Central memory CD4-positive, alpha-beta T cell (primary cell): ENCODE measurements at places on chromosomes 16 and 17.

GRCh38 chr17:77755410-77755963 is 203.0 kb upstream of the TNRC6C start:
- DNase-seq = no peak

DNA sequence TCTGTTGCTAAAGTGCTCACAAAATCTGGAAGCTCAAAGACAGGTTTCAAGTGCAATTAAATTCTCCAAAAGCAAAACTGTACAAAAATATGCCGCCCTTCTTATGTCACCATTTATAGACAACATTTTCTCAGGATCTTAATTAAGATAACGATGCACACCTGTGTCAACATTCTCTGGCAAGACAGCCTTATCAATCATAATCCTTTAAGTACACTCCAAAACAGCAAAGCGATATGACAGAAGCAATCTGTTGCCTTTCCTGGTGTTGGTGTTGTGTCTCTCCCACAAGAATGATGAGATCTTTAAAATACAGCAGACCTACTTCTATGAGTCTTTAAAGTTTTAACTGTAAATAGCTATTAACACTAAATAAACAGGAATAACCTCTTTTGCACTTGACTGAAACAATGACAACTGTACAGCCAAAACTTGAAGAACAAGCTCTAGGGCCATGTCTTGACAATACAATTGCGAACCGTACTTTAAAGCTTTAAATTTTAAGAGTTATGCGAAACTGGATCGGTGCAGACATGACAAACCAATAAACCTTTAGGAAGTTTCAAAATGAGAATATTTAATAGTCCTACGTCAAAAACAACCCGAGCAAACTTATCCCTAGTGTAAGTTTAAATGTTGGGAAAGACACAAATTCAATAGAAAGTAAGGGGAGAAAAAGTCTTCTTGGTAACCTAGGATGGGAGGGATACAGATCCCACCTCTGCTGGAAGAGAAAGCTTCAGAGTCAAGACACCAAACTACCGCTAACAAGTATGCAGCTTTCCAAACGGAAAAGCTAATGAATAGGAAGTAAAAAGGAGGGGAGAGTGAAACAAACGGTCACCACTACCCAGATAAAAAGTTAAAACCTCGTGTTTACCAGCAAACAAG is 3.3 kb upstream of the IRX5 start:
- no peak for DNase-seq

DNA sequence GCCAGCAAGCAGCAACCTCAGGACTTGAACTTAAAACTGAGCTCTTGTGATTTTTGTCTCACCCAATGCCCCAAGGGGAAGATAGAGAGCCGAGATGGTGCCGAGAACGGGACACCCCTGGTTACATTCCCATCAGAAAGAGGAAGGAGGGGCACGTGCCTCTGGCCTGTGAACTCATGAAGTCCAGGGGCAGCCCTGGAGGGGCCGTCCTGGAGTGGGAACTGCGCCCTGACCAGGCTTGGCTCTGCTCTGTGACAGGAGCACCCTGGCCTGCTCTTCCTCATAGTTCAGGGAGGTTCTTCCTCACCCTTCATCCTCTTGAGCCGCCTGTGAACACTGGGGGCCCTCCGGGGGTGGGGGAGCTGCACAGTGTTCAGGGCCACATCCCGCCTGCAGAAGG is 130.3 kb upstream of the FOXF1 start:
- no peak for DNase-seq

- no peak for DNase-seq
Measured at GRCh38 chr16:71568551-71568950, 8.3 kb downstream of the TAT start.

GRCh38 chr16:82630219-82630618 is 3.5 kb downstream of the CDH13 start:
- DNase-seq = no peak

GRCh38 chr16:83973581-83974385 is 5.7 kb downstream of the NECAB2 start:
- no peak for DNase-seq

DNA sequence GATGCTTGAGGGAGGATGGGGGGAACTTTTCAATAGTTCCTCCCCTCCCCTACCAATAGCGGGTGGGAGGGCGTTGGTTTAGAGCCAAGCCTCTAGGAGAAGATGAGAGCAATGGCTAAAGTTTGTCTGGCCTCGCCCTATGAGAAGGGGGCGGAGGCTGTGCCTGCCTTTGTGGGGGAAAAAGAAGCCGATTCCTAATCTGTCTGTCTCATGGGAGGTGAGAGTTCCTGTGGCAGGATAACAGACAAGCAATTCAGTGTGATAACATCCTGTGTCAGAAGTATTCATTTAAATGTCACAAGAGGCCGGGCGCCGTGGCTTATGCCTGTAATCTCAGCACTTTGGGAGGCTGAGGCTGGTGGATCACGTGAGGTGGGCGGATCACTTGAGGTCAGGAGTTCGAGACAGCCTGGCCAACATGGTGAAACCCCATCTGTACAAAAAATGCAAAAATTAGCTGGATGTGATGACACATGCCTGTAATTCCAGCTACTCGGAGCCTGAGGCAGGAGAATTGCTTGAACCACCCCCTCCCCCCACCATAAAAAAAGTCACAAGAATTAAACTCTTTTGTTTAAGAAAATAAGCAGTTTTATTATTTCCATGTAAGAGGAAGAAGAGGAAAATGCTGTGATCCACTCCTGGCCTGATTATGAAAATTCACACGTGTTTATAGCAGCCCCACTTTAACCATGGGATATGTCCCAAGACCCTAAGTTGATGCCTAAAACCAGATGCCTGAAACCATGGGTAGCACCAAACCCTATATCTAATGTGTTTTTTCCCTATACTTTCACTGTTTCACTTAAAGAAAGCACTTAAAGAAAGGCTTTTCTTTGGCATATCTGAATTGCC is 1.7 kb downstream of the SLFN5 start:
- peak; percentile 86 for DNase-seq

DNA sequence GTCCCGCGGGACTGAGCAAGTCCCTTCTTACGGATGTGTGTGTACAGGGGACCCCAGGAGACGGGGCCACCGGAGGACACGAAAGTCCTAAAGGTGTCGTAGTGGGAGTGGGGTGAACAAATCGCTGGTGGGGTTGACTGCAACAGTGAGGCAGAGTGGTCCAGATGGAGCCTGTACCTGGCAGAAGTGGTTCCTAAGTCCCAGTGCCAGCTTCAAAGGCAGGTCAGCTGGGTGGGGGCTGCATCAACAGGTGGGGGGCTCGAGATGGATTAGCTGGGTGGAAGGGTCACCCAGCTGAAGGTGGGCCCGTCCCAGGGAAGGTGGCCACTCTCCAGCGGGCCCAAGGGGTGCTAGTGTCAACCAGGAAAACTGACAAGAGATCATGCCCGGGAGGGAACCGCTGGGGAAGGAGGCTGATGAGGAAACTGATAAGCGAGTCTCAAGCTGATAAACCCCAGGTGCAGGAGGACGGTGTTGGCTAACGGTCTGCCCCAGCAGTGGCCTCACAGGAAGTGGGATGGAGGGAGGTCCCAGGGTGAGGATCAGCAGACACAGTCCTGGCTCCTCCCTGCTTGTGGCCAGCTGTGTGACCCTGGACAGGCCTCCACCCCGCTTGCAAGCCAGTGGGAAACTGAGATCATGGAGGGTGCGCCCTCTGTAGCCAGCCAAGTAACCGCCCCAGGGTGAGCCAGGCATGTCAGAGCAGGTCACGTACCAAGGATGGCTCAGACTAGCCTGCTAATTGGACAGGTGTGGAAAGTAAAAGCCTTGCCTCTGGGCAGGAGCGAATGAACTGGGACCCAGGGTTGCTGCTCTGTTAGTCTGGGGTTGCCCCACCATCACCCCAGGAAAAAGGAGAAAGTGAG is 1.0 kb downstream of the ORAI3 start:
- no peak for DNase-seq

- DNase-seq = no peak
Measured at GRCh38 chr16:14357328-14357727, 272.7 kb downstream of the PARN start.

DNA sequence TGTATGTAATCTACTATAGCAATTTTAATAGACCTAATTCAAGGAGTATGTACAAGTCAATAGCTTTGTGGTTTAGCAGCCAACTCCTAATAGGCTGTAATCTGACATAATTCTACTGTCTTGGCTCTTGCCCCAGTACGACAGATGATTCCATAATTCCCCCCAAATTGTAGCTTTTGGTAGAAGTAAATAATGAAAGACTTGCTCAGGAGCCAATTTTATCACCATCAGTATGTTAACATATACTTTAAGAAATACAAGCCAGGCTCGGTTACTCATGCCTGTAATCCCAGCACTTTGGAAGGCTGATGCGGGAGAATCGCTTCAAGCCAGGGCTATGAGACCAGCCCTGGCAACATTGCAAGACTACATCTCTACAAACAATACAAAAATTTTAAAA is 53.9 kb downstream of the AP2B1 start:
- DNase-seq = no peak

DNA sequence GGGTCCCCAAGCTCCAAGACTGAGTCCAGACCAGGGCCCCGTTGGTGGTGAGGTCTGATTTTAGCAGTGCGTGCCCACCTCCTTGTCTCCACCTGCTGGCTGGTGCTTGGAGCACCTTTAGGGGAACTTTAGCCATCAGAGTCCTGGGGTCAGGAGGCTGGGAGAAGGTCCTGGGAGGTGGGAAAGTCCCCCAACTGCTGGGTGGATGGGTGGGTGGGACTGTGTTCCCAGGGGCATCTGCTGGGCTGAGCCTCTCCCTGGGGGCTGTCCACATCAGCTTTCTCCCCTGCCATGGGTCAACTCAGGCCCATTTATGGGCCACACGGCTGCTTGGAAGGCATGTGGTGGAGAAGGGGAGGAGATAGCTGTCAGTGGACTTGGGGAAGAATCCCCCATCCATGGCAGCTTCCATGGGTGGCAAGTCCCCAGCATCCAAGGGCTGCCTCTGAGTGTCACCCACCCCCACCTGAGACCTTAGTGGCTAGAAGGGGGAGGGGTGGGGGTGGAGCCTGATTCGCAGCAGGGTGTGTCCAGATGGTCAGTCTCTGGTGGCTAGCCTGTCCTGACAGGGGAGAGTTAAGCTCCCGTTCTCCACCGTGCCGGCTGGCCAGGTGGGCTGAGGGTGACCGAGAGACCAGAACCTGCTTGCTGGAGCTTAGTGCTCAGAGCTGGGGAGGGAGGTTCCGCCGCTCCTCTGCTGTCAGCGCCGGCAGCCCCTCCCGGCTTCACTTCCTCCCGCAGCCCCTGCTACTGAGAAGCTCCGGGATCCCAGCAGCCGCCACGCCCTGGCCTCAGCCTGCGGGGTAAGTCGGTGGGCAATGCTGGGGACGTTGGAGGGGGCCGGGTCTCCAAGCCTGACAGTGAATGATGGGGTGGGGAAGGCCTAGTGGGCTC is at the start of gene TRPV2:
Gene TRPV2, plus strand, starts transcription at position 541 of the 894 bp plus-strand sequence. CDS start 2,098 bp downstream, outside the sequence.
- DNase-seq = peak; percentile 41

GRCh38 chr17:77141846-77142449 is 1.2 kb downstream of the SEC14L1 start:
- no peak for DNase-seq

- DNase-seq = peak; percentile 70
Measured at GRCh38 chr16:87850009-87851006, 19.0 kb downstream of the SLC7A5 start.

DNA sequence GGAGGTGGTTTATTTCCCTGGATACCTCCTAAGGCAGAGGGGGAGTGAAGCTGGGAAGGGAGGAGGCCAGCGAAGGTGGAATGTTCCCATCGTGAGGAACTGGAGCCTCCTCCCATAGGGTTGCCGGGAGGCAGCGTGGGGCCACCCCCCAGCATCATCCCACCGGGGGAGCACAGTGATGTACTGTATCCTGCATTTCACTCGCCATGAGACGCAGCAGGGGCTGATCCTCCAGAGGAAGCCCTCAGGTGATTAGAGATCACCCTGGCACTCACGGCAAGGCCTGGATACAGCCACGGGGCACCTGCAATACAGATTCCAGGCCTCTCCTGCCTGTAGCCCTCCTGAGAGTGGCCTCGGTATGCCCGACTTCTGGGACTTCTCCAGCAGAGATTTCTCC is 25.5 kb upstream of the BEAN1 start:
- DNase-seq = no peak

DNA sequence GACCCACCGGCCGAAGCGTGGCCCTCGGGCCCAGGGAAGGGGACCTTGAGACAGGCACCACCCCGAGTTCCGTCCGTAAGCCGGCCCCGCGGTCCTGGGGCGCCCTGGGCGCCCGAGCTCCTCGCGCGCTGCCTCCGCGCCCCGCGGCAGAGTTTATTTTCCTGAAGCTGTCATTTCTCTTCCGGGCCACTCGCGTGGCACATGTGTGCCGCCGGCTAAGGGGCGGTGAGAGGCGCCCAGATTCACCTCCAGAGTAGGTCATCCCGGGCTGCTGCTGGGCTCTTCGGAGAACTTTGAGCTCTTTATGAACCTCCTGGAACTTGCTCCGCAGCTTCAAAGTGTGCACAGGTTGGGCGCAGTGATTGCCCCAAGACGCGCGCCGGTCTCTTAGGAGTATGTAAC is 489 bp downstream of the ZC3H18 start:
- peak; percentile 48 for DNase-seq
